ENCODE measurements at places on chromosomes 2 and 18. TPM values are rescaled to one million over a fixed set of nuclear protein-coding genes. Genes with fewer than 3 reads are reported as not detected.

ANKZF1 gene
- 23.4 TPM for polyA plus RNA-seq

GRP gene
- polyA plus RNA-seq: not detected

DHRS9 gene
- polyA plus RNA-seq: 0.32 TPM

TCF23 gene
- polyA plus RNA-seq: not detected

GRCh38 chr2:233311241-233311926 lies 3.8 kb downstream of the SAG start:
- H3K36me3 ChIP-seq: no peaks in the 10 kb centered on the region
- no peak overlapping the region for H3K27ac ChIP-seq
- H3K27me3 ChIP-seq: peaks cover 4% of the 10 kb centered on the region
- no peak for DNase-seq
- no peaks in the 10 kb centered on the region for H3K4me1 ChIP-seq

- no peaks in the 10 kb centered on the region for H3K27me3 ChIP-seq
- no peak overlapping the region for H3K27ac ChIP-seq
- no peak overlapping the region for H3K4me3 ChIP-seq
- H3K4me1 ChIP-seq: no peaks in the 10 kb centered on the region
- H3K36me3 ChIP-seq: no peaks in the 10 kb centered on the region
- DNase-seq: peak; percentile 14
Measured at GRCh38 chr2:37011130-37011529, 44.8 kb upstream of the STRN start.

- H3K27ac ChIP-seq: no peak overlapping the region
- H3K4me3 ChIP-seq: no peak overlapping the region
- no peaks in the 10 kb centered on the region for H3K4me1 ChIP-seq
Measured at GRCh38 chr2:50469784-50470183, 562.1 kb downstream of the NRXN1 start.

DNA sequence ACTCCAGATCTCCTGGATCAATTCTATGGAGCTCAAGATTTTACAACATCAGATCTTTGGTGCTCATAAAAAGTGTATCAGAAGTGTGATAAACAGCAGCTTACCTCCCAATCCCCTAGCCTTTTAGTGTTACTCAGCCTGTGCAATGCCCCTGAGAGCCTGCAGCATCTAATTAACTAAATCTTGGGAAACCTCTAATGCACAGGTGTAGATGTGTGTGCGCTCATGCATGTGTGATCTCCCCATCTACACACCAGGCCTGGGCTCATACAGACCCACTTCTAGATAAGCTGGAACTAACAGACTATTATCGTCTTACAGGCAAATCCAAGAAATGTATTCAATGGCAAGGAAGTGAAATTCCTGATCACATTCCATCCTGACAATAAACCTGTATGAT lies 7.5 kb downstream of the SUCLG1 start:
- H3K27me3 ChIP-seq: no peaks in the 10 kb centered on the region
- H3K36me3 ChIP-seq: no peaks in the 10 kb centered on the region
- H3K27ac ChIP-seq: no peak overlapping the region
- H3K4me1 ChIP-seq: no peaks in the 10 kb centered on the region
- DNase-seq: no peak

- no peaks in the 10 kb centered on the region for H3K27me3 ChIP-seq
- H3K4me1 ChIP-seq: peaks cover 35% of the 10 kb centered on the region
- DNase-seq: peak; percentile 88
- peak overlapping the region; percentile 79 for H3K27ac ChIP-seq
- H3K4me3 ChIP-seq: no peak overlapping the region
- H3K36me3 ChIP-seq: no peaks in the 10 kb centered on the region
Measured at GRCh38 chr2:134177351-134177931, 76.4 kb upstream of the MGAT5 start.

- no peak for DNase-seq
- H3K27me3 ChIP-seq: no peaks in the 10 kb centered on the region
- no peak overlapping the region for H3K4me3 ChIP-seq
- peaks cover 4% of the 10 kb centered on the region for H3K4me1 ChIP-seq
- H3K36me3 ChIP-seq: no peaks in the 10 kb centered on the region
- H3K27ac ChIP-seq: no peak overlapping the region
Measured at GRCh38 chr2:204632410-204632809, 87.1 kb downstream of the PARD3B start.

DNA sequence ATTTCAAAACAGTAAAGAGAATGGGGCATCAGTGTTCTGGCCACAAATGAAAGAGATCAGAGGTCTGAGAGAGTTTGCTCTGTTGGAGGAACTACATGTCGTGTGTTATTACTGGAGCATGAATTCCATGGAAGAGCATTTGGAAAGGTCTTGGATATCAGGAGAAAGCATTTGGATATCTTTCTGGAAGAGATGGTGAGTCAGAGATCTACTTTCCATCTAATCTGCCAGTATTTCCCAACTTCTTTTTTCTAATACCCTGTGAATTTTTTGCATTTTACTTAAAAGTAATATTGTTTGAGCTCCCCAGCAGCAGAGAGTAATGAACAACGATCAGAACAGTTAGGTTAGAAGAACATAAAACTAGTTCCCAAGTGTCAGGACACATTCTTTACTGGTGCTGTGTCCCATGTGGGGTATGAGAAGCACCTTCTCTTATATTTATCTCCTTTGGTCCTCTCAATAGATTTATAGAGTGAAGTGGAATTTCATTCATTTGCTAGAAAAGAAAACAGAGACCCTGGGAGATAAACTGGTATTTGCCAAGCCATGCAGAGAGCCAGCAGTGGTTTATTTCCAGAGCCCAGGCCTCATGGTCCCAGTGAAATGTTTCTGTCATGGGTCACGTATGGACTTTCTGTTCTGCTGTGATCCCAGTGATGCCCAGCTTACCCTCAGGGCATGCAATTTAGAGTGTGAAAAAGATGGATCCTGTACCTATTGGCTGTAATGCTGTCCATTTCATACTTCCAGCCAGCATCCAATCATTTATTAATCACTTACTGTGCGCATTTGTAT lies 130.8 kb upstream of the NT5C1B start:
- no peaks in the 10 kb centered on the region for H3K27me3 ChIP-seq
- H3K4me1 ChIP-seq: peaks cover 3% of the 10 kb centered on the region
- peak; percentile 52 for DNase-seq
- H3K27ac ChIP-seq: no peak overlapping the region
- H3K4me3 ChIP-seq: no peak overlapping the region
- H3K36me3 ChIP-seq: no peaks in the 10 kb centered on the region

GRCh38 chr18:74682141-74682990 lies 84.7 kb downstream of the ZNF407 start:
- H3K27me3 ChIP-seq: no peaks in the 10 kb centered on the region
- no peak overlapping the region for H3K4me3 ChIP-seq
- no peak overlapping the region for H3K27ac ChIP-seq
- no peaks in the 10 kb centered on the region for H3K36me3 ChIP-seq

DNA sequence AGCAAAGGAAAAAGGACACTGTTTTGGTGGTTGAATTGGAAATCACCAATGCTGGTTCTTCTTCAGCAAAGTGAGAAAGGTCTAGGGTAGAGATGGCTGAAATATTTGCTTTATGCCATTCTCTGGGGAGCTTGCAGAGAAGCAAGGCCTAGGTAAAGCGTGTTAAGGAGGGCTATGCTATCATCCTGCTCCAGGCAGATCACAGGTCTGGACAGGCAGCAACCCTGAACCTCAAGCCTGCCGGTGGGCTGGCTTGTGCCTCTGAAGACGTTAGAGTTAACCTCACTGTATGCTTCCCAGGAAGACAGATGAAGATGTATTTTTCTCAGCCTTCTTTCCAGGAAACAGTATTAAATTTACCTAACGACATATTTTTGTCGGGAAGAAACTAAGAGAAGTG lies 138.5 kb upstream of the LYPD6 start:
- no peak overlapping the region for H3K27ac ChIP-seq
- no peaks in the 10 kb centered on the region for H3K36me3 ChIP-seq
- H3K27me3 ChIP-seq: no peaks in the 10 kb centered on the region
- DNase-seq: no peak

DNA sequence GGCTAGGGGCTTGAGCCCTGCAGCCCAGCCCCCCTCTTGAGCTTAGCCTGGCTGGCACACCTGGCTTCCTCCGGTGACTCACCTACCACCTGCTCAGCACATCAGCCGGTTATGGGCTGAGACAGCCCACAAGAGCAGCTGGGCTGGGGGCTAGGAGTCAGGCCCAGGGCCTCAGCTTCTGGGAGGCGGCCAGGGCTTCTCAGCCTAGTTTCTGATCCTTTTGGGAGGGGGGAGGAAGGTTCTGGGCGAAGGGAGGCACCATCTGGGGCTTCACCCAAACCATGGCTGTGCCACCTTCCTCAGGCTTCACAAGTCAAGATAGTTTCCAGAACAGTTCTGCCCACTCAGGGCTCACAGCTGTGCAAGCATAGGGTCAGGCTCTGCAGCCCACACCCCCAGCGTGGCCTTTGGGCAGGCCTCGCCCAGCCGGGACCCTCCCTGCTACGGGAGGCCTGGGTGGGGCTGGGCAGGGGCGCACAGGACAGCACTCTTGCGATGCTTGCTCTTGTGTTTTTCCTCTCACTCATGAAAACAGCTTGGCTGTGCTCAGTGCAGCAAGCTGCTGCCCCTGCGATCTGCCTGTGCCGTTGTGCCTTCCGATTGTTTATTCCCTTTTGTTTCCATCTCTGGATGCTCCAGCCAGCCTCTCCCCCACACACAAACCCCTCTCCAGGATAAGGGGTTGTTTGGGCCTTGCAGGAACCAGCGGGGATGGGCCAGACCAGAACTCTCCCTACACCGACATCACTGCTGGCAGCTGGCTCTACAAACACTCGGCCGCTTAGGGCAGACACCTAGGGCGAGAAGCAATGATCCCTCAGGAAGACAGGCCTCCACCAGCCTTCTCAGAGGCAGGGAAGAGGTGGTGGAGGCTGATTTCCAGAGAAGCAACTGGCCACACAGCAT lies 26.1 kb upstream of the SEMA4C start:
- no peak overlapping the region for H3K4me3 ChIP-seq
- H3K27ac ChIP-seq: no peak overlapping the region
- DNase-seq: no peak
- no peaks in the 10 kb centered on the region for H3K36me3 ChIP-seq

DNA sequence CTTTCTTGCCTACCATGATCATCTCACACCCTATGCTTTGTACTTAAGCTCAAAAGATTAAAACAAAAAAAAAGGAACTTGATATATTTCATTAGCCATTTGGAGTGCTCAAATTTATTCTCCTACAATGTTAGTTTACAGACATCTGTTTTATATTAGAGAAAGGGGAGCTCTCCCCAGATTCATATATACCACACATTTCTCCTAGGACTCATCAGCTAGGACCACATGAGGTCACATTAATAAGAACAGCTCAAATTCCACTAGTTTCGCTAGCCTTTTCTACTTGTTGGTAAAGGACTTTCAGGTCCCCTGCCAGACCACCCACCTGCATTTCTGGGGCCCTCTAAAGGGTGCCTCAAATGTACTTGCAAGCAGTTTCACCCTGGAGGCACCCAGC lies 151.2 kb upstream of the MMADHC start:
- H3K27me3 ChIP-seq: no peaks in the 10 kb centered on the region
- DNase-seq: no peak
- peaks cover 37% of the 10 kb centered on the region for H3K4me1 ChIP-seq
- H3K36me3 ChIP-seq: no peaks in the 10 kb centered on the region
- no peak overlapping the region for H3K4me3 ChIP-seq

- no peak overlapping the region for H3K27ac ChIP-seq
- no peaks in the 10 kb centered on the region for H3K27me3 ChIP-seq
- no peak for DNase-seq
Measured at GRCh38 chr2:66547887-66548286, 113.0 kb downstream of the MEIS1 start.

GRCh38 chr2:109438146-109438545 lies 175.6 kb downstream of the SEPTIN10 start:
- no peaks in the 10 kb centered on the region for H3K36me3 ChIP-seq
- no peaks in the 10 kb centered on the region for H3K4me1 ChIP-seq
- no peaks in the 10 kb centered on the region for H3K27me3 ChIP-seq
- no peak overlapping the region for H3K27ac ChIP-seq

DNA sequence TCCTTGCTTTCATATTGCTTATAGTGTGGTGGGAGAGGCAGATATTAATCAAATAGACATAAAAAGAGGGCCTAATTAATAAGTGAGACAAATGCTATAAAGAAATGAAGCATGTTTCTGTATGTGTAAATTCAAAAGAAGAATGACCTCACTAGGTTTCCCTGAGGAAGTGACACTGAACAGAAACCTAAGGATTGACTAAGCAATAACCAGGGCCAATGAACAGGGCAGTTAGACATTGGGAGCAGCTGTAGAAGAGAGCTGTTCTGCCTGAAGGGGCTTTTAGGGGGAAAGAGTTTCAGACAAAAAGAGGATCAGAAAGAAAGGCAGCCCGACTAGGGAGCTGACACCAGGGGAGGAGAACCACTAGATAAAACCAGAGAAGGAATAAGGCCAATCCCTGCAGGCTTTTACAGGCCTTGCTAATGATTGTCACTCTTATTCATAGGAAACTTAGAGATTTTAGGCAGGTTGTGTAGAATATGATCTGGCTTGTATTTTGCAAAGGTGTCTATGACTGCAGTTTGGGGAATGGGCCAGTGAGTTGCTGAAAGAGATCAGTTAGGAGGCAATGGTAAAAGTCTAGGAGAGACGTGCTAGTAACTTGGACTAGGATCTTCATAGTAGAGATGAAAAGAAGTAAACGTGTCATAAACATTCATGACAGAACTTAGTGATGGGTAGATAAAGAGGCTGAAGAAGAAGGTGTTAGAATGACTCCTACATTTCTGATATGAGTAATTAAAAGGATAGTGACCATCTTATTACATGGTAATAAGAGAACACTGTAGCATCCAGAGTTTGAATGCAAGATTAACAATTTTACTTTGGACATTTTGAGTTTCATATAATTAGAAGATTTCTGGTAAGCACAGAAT lies 26.8 kb upstream of the NABP1 start:
- no peaks in the 10 kb centered on the region for H3K36me3 ChIP-seq
- no peak overlapping the region for H3K4me3 ChIP-seq
- no peak overlapping the region for H3K27ac ChIP-seq
- H3K4me1 ChIP-seq: no peaks in the 10 kb centered on the region

- H3K4me1 ChIP-seq: peaks cover 10% of the 10 kb centered on the region
- no peak overlapping the region for H3K4me3 ChIP-seq
- no peaks in the 10 kb centered on the region for H3K36me3 ChIP-seq
- H3K27ac ChIP-seq: no peak overlapping the region
- H3K27me3 ChIP-seq: peaks cover 7% of the 10 kb centered on the region
Measured at GRCh38 chr2:71759060-71759459, 305.7 kb downstream of the DYSF start.

DNA sequence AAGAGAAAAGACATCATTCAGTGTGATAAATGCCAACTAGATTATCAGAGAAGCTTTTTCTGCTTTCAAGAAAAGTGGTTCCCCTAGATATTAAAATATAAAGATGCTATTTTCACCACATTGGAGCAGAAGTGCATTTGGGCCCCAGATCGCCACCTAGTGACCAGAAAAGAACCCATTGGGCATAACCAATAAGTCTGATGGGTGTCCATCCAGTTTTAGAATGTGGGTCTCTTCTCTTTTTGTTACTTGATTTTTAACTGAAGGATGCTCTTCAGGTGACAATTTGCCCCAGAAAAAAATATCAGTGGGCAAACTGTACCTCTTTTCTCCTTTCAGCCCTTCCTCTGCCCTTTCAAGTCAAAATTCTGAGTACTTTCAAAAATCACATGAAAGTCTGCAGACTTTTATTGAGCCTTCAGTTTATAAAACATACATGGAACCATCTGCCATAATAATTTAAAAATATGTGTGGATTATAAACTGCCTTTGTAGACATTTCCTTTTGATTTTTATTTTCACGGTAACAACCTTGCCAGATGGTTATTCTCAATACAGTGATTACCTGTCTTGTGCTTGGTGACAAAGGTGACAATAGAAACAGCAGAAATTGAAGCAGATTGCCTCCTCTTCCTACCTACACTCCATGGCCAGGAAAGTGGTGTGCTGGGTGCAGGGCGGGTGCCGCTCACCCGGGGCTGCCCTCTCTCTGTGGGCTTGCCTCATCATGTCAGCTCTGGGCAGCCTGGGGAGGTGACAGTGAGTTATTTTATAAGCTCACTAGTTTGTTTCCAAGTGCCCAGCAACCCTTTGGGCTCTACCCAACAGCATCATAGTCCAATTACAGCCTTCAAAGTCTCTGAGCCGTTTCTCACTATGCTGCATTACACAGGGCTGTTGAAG lies 124.5 kb downstream of the DCDC2C start:
- no peaks in the 10 kb centered on the region for H3K4me1 ChIP-seq
- H3K36me3 ChIP-seq: no peaks in the 10 kb centered on the region
- H3K27ac ChIP-seq: no peak overlapping the region
